ENCODE measurements at places on chromosomes 12 and 14.

DNA sequence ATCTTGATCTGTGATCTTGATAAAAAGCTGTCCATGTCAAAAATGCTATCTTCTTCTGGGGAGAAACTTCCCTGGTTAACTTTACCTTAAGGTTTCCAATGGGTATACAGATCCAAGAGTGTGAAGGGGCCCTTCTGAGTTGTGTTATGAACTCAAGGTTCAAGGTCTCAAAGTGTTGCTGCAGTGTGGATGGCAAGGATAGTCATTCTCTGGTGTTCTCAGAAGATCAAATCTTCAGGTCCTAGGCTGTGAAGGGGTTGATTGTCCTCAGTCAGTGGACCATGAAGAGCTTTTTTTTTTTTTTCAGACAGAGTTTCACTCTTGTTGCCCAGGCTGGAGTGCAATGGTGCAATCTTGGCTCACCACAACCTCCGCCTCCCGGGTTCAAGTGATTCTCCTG is 114.4 kb downstream of the SPTSSA start:
- no peak for DNase-seq

GRCh38 chr12:107329569-107330324 is 236.4 kb upstream of the CRY1 start:
- peak; percentile 54 for DNase-seq

DNA sequence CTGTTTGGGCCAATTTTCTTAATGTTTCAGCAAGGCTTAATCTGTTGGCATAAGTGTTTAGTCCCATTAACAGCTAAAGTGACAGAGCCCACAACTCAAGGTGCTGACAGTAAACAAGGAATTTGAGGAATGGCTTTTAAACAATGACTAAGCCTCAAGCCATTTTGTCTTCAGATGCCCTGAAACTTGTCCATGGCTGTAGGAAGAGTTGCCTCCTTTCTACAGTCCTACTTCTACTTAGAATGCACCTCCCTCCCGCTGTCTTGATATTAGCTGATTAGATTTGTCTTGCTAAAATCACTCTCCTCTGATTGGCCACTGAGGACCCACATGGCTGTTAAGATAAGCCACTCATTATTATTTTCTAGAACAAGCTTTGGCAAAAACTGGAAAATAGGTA is 188.4 kb upstream of the OTX2 start:
- DNase-seq = no peak

GRCh38 chr12:72901685-72902084 is 629.5 kb downstream of the TRHDE start:
- DNase-seq = no peak

GRCh38 chr14:23514644-23514957 is 37.0 kb downstream of the ZFHX2 start:
- no peak for DNase-seq

GRCh38 chr14:77892381-77892871 is 92.5 kb downstream of the ADCK1 start:
- DNase-seq = no peak

Data from AML-193 (cell line).